Stimulated activated CD8-positive, alpha-beta memory T cell treated with anti-CD3 and anti-CD28 coated beads, Interleukin-4, amount 100 ng/mL, for 1 hour (primary cell): ENCODE measurements at places on chromosomes 12 and 14.

DNA sequence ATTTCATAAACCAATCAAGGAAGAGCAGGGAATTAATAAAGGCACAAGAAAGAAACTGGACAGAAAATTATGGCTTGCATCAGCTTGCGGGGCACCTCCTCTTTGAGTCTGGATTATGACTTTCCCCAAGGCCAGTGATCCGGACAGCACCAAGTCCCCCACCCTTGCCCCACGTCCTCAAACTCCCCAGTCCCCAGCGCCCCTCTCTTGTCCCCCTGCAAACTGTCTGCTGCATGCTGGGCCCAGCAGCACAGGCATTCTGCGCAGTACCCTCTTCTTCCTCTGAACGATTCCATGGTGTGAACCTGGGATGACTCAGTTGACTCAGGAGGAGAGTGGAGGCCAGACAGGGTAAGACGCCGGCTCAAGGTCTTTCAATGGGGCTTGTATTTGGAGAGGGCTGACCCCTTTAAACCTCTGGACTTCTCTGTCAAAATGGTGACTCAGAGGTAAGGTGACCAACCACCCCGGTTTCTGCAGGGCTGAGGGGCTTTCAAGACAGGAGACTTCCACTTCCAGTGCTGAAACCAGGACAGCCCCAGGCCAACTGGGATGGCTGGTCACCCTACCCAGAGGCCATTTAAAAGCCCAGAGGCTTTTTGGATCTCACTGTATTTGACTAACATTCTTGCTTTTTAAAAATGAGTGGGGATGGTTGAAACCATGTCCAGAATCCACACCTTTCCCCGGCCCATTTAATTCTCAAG is 13.5 kb downstream of the C14orf132 start:
- no peak for DNase-seq

DNA sequence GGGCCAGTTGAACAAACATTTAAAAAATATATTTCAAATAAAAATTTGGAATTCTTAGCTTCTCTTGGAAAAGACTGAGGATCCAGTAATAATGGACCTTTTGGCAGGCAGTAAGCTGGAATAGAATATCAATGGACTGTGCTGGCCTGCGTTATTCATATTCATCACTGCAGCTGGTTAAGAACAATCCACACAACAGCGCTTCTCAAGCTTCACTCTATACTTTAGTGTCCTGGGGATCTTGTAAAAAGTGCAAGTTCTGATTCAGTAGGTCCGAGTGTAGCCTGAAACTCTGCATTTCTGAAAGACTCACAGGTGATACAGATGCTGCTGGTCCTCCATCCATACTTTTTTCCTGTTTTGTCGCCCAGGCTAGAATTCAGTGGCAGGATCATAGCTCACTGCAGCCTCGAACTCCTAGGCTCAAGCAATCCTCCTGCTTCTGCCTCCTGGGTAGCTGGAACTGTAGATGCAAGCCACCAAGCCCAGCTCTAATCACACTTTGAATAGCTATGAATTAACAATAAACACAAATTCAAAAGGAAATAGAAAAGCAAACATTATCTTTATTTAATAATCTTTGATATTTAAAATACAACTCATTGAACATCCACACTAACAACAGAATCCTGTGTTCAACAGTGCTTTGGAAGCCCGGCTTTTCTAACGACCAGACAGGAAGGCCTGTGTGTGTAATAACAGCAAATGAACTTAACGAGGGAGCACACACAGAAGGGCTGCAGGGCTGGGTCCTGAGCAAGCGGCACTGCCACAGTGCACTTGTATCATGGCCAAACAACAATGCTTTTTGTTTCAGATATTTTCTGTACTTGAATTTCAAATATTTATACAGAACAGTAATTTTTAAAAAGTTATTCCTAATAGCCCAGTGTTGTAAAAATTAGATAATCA is 18.4 kb upstream of the TRIP11 start:
- DNase-seq: no peak

DNA sequence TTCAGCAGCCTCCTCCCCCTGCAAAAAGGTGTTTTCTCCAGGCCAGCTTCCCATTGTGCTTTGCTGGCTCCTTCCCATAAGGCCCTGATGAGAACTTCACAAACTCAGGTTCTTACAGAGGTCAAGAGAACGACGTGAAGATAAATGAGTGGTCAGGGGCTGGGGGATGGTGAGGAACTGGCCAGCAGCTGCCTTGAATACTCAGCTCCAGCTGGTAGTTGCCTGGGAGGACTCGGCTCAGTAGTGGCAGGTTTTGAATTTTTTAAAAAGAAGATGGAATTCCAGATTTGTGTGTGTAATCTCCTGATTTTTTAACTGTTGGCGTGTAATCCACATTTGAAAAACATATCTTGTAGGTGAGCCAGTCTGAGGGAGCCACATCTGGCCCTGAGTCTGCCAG is 5.9 kb downstream of the DDX55 start:
- DNase-seq: no peak

GRCh38 chr12:50309950-50310349 is 26.6 kb upstream of the LIMA1 start:
- DNase-seq: no peak

- DNase-seq: no peak
These were observed 430 bp downstream of the SLC41A2 start for GRCh38 chr12:104957719-104958000.

- DNase-seq: no peak
These were observed 531.2 kb upstream of the MGAT4C start for GRCh38 chr12:86787419-86787818.

DNA sequence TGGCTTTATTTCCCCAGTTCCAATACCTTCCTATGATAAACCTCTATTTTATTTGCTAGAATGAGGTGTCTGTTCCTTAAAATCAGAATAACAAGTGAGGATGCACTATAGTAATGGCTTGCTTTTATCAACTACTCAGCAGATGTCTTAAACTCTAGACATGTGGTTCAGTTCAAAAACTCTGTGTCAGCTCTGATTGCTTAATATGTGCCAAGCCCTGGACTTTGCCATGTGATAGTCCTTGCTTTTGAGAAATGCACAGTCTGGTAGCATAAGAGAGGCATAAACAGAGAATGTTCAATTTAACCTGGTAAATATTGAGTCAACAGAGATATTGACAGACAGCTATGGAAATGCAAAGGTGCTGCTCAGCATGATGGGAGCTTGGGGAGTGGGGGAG is 254.8 kb downstream of the PDZRN4 start:
- no peak for DNase-seq

DNA sequence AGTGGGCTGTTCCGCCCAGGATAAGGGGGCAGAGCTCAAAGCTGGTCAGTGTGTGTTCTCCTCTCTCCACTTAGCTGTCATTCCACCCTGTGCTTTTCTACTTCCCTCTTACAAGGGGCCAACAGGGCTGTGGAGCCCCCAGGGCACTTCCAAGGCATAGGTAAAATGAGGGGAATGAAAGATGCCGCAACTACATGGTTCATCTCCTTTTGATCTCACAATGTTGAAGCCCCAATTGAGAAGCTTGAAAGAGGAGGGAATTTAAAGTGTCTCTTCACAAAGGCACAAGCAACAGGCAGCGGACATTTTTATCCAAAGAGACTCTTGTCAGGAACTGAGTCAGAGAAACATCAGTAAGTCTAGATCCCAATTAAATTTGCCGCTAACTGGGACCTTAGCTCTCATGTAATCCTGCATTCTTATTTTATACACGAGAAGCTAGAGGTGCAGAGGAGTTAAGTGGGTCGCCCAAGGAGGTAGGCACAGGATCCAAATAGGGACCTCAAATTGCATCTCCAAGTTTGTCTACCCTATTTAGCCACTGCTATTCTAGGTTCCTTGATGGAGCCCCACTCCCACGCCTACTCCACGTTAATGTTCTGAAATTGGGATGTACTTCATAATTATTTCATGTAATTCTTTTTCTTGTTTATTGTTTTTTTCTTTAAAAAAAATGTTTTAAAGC is 20.1 kb downstream of the TRIM9 start:
- no peak for DNase-seq

DNA sequence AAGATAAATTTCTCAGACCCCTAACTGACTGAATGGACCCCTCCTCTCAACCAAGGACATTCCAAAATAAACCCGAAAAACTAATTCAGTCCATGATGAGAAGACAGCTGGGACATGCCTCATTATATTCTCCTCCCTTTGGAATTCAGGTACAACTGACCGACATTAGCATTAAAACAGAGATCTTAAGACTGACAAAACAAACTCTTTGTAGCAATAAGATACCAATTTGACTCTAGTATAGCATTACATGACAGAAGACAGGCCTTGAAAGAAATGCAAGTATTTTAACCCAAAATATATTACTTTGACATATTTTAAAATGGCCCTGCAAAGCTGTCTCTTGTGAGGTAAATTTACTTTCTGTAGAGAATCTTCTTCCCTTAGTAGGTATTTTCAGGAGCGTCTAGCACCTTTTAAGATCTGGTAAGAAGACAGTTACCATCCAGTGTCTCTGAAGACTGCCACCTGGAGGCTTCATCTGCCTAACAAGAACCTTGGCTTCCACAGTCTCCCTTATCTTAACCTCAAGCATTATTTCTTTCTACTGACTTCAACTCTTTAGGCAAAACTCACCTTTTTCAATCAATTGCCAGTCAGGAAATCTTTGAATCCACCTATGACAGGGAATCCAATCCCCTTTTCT is 957.5 kb downstream of the SLC6A15 start:
- no peak for DNase-seq

DNA sequence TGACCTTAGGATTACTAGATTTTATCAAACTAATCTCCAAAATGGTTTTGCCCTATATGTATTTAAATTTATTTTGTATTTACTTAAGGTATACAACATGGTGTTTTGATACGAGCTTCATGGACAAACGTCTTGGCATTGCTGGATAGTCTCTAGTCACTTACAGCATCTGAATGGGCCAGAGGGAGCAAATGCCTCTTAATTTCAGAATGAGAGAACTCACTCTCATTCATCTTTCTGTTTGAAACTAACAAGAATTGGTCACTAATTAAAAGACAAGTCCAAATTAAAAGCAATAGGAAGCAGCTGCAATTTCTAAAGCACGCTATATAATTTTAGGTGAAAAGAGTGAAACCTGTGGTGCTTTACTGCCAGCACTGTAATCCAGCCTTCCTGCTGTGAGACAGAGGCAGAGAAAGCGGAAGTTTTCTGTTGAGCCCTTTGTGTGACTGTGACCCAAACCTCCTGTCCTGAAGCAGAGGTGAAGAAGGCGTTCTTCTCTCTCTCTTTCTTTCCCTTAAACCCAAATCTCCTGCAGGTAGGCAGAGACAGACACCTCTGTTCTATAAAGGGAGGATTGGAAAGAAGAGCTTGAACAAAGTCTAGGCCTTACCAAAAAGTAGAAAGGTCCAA is 184.6 kb upstream of the NAV3 start:
- DNase-seq: no peak

DNA sequence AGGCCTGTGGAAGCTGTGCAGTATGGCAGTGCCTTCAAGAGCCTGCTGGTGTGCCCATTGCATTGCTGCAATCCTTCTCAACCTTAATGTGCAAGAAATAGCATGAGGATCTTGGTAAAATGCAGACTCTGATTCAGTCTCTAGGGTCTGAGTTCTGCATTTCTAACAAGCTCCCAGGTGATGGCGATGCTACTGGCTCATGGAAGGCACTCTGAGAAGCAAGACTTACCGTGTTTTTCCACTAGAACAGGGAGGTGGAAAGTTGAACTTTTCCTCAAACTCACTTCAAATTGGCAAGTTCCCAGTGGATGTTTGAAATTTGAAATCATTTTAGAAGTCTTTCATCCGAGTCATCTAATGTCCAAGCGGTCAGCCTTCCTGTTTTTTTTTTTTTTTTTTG is 55.5 kb downstream of the MYRFL start:
- no peak for DNase-seq

GRCh38 chr12:128840862-128841468 is 12.3 kb upstream of the GLT1D1 start:
- no peak for DNase-seq

- DNase-seq: no peak
These were observed 412.5 kb upstream of the OR4E1 start for GRCh38 chr14:22086131-22086530.

DNA sequence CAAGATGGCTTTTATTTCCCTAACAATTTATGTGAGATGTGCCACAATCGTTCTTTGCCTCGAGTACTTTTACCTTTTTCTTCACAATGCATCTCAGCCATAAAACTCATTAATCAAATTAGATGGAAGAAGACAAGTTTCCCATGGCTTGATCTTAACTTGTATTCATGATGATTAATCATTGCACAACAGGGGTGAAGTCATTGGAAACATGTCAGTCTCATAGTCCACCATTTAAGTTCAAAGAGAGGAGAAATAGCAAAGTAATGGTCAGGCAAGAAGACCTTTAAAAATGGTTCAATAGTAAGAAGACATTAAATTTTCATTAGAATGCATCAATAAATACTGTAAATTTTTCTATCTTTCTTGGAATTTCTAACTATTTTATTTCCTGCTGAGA is 136.3 kb downstream of the FOXG1 start:
- DNase-seq: no peak

GRCh38 chr14:106200541-106201315 is 674.3 kb downstream of the TMEM121 start:
- no peak for DNase-seq

DNA sequence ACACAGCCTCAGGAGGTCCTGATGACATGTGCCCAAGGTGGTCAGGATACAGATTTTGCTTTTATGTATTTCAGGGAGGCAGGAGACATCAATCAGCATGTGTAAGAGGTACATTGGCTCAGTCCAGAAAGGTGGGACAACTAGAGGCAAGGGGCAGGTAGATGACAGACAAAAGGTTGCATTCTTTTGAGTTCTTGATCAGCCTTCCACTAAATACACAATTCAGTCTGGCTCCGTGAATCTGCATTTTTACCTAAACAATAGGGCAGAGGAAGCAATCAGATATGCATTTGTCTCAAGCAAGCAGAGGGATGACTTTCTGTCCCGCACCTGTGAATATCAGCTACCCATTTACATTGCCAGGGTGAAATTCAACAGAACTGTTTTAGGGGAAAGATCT is 178.6 kb downstream of the KSR2 start:
- no peak for DNase-seq

GRCh38 chr14:66972469-66972868 is 216.8 kb upstream of the GARIN2 start:
- DNase-seq: no peak

DNA sequence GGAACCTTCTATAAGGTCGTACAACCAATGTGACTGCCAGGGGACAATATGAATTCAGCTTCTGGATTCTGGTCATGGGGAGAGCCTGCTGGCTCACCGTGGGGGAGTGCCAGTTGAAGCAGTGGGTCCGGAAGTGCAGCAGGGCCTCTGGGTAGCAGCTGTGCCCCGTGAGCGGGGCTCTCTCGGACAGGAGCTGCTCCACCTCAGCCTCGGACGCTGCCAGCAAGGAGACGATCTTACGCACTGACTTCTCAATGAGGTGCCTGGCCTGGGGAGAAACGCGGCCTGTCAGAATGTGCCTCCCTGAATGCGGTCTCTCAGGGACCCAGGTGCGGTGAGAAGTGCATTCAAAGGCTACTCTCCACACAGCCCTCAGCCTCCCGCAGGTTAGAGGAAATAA is 42.0 kb downstream of the LGMN start:
- DNase-seq: no peak

GRCh38 chr14:102182190-102182589 is 42.5 kb downstream of the WDR20 start:
- DNase-seq: no peak

GRCh38 chr12:46534327-46534840 is 161.8 kb upstream of the SLC38A2 start:
- DNase-seq: no peak
